ENCODE measurements at places on chromosomes 13 and 19. TPM values are rescaled to one million over a fixed set of nuclear protein-coding genes. Genes with fewer than 3 reads are reported as not detected.

Gene NCAN
- polyA plus RNA-seq, result not detected

Gene LGI4
- polyA plus RNA-seq, result not detected

Gene CBLC
- 46.3 TPM for polyA plus RNA-seq

Gene SIGLECL1
- polyA plus RNA-seq, result not detected

Gene FPR3
- polyA plus RNA-seq, result not detected

Gene IGFL2
- 0.81 TPM for polyA plus RNA-seq

Gene CGB8
- polyA plus RNA-seq, result not detected

Gene PLIN4
- polyA plus RNA-seq, result 0.32 TPM

Gene KL
- polyA plus RNA-seq, result not detected

Gene SH2D3A
- polyA plus RNA-seq, result 54.1 TPM

Gene NLRP5
- polyA plus RNA-seq, result not detected

Gene PRRG2
- 9.5 TPM for polyA plus RNA-seq

Gene LHB
- polyA plus RNA-seq, result 0.65 TPM

Gene ZNF440
- 2.1 TPM for polyA plus RNA-seq

All from foreskin keratinocyte (primary cell).